ENCODE measurements at places on chromosomes 7 and 10.

DNA sequence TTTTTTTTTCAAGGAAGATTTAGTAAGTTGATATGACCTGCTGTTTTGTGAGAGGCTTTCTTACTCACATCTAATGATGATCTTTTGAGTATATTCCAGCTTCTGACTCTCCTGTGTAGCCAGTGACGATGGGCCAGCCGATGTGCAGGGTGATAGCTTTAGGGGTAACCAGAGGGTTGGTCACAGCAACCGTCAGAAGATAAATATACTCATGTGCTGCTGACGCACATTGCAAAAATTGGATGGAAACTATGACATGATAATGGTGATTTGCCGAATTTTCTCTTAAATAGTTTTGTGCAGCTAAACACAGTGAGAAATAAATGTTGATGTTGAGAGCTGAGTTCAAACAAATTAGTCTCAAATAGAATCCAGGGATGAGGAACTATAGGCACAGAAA, 29.5 kb downstream of the R3HCC1L start:
- no peak for DNase-seq

GRCh38 chr7:26950889-26951288, 86.5 kb upstream of the SKAP2 start:
- DNase-seq: no peak

DNA sequence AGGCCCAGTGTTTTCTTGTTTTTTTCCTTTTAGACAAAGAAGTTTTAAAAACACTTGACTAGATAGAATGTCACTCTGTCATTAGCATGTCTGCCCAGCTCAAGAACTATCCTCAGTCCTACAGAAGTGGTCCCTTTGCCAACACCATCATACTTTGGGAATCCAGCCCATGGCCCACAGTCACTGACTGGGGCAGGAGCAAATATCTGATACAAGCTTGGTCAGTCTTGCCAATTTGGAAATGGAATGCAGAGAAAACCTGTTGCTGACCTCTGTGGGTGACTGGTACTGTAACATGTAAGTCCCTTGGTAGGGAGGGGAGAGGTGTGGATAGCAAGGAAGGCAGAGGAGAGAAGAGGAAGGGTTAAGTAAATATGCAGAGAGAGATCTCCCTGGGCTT, 47.8 kb downstream of the IPMK start:
- DNase-seq: no peak

DNA sequence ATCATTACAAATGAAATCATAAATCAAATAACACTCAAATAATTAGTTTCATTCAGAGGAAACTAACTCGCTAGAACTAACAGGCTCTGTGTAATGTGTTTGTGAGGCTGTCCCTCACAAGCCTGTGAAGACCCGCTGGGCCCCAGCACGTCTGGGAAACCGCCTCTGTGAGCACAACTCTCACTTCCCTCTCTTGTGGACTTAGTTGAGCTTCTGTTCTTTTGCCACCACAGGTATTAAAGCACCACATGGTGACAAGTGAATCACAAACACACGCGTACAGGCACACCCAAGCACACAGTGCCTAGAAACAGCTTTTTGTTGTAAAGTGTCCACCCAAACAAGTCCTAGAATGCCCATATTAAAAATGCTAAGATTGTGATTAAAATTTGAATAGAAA, 51.0 kb downstream of the ZNF777 start:
- DNase-seq: no peak
